Hepatocyte (in vitro differentiated cells): ENCODE measurements at places on chromosomes 5 and 9.

DNA sequence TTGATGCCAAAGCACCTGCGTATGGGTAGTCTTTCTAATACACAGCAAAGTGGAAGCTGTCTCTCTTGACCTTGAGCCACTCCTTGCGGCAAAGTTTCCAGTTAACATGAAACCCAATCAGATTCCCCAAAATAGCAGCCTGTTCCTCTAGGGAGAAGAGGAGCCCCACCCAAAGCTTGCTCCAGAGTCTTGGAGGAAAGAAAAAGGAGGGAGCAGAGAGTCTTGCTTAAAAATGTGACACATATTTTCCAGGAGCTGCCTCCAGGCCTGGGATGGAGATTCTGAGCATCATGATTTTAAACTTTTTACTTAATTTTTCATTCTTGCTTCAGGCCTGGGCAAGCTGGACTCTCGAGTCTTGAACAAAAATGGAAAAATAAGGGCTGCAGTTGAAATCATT, 223.5 kb upstream of the TNC start:
- DNase-seq = no peak

GRCh38 chr5:40578501-40579451, 100.9 kb upstream of the PTGER4 start:
- no peak for DNase-seq

DNA sequence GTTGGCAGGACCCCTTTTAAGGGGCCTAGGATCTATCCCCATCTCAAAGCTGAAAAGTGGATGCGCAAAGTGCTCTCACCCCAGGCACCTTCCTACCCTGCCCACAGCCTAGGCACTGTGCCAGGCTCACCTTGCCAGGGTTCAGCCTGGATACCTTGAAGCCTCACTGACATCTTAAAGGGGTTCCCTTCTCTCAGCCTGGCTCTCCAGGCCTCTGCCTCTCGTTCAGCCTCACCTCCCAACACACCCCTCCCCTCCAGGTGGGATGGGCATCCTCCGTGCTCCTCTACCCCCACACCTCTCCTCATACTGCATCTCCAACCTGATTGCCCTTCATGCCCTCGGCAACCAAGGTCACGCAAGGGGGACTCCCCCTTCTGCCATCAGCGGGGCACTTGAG, 25.5 kb downstream of the TNIP1 start:
- DNase-seq = no peak

- no peak for DNase-seq
These were observed 24.9 kb upstream of the GADD45G start for GRCh38 chr9:89579741-89580385.

DNA sequence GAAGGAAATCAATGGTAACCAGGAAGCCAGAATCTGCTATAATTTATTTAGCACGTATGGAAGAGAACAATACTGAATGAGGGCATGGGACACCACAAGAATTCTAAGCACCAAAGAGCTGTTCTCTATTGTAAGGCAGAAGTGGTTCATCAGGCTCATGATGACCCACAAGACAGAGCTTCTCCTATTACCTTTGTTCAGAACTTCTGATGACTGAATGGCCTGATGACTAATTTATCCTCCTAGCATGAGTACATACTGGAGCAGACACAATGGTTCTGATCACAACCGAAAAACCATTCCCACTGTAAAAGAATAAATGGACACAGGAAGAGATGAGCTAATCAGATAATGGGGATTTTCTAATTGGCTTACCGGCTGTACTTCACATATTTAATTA, 329.8 kb upstream of the PDE4D start:
- no peak for DNase-seq

GRCh38 chr9:96203867-96204501, 98.0 kb downstream of the HSD17B3 start:
- DNase-seq = peak; percentile 47

- DNase-seq = no peak
These were observed 10.7 kb downstream of the SETD9 start for GRCh38 chr5:56919942-56920662.

DNA sequence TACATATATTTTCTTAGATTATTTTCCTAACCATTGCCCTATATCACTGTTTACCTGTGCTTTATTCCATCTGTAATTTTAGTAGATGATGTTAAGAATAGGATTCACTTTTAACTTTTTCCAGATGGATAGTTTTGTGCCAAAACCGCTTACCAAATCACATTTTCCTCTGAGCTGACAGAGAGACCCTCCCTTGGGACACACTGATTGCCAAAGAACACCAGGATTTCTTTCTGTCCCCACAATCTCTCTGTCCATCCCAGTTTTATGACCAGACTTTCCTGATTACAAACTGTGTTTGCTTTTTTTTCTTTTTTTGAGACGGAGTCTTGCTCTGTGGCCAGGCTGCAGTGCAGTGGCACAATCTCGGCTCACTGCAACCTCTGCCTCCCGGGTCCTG, 81.3 kb upstream of the SPATA31C2 start:
- DNase-seq = no peak

- DNase-seq = no peak
These were observed 503.3 kb upstream of the GRIA1 start for GRCh38 chr5:152987131-152987530.
